ENCODE measurements at places on chromosomes 13 and 19. TPM values are rescaled to one million over a fixed set of nuclear protein-coding genes. Genes with fewer than 3 reads are reported as not detected.

DNA sequence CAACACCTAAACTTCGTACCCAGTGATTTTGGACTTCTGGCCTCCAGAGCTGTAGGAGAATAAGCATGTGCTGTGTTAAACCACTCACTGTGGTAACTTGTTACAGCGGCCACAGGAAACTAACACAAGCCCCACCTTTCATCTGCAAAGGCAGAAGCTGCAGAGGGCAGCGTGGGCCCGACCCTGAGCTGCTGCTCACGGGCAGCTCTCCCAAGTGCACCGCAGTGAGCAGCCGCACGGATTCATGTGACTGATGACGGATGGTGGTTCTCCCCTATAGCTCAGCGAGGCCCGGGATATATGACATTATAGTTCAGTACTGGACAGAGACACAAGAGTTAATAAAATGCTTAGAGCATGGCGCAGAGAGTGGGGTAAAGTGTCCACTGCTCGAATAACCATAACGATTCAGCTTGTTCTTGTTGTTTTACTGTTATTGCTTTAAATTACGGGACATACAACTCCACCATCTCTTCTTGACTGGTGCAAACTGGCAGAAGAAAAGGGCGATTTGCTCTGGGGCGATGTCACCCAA is 21.9 kb downstream of the VRK3 start:
- no peak for DNase-seq

DNA sequence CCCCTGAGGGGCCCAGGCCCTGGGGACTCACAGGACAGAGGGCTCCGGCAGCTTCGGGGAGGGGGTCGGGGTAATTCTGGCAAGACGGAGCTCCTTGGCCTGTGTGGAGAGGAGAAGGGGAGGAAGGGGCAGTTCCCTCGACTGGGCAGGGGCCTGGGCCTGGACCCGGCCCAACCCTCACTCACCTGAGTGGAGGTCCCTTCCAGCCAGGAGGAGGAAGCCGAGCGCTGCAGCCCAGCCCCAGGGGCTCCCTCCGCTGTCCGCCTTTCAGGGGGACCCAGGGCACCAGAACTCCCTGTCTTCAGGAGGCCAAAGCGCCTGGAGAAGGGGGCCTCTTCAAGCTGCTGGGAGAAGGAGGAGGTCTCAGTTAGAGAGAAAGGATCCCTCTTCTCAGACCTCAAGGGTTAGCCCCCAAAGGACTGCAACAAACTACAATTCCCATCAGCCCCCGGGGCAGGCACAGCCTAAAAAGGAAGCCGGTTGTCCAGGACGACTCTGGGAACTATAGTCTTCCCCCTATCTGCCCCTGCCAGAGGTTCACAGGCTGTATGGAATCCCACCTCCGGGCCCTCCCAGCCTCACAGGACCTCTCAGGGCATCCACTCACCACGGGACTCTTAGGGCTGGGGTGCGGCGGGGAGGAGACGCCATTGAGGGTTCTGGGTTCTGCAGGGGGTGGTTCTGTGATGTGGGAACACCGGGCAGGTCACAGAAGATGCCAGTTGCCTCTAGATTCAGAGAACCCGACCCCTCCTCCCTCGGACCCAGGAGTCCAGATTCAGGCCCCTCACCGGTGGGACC is 19.8 kb downstream of the EPS8L1 start:
- DNase-seq, result no peak

- no peak for DNase-seq
Measured at GRCh38 chr13:93859716-93860115, 619.8 kb downstream of the DCT start.

DNA sequence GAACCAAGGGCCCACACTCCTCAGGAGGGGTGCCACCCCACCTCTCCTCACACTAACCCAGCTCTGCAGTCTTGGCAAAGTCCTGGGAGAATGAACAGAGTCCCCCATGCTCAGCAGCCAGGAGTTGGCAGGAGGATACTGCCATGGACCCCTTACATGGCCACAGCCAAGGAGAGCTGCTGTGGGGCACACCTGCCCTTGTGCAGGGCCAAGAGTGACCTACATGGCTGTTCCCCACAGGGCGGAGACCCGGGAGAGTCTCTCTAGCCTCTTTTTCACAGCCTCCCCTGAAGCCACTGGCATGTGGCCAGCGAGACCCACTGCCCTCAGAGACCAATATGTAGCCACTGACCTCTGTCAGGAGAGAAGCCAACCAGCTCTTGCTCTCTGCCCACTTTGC is 45.9 kb upstream of the VSTM2B start:
- DNase-seq, result no peak

DNA sequence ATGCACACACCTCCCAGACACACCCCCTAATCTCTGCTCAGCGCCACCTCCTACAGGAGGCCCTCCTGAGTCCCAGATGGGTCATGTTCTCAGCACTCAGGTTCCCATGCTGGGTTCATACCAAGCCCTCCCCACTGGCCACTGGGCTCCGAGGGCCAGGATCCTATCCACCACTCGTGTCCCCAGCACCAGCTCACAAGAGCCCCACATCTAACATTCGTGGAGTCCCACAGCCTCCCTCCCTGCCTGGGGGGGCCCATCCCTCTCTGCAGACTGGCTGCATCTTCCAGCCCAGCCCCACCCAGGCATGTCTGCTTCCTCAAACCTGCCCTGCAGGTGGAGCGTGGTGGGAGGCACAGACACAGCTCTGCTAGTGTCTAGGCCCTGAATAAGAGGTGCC is 227.4 kb downstream of the TUBA3C start:
- no peak for DNase-seq

- DNase-seq, result no peak
Measured at GRCh38 chr13:75308222-75308621, 173.7 kb downstream of the TBC1D4 start.

DNA sequence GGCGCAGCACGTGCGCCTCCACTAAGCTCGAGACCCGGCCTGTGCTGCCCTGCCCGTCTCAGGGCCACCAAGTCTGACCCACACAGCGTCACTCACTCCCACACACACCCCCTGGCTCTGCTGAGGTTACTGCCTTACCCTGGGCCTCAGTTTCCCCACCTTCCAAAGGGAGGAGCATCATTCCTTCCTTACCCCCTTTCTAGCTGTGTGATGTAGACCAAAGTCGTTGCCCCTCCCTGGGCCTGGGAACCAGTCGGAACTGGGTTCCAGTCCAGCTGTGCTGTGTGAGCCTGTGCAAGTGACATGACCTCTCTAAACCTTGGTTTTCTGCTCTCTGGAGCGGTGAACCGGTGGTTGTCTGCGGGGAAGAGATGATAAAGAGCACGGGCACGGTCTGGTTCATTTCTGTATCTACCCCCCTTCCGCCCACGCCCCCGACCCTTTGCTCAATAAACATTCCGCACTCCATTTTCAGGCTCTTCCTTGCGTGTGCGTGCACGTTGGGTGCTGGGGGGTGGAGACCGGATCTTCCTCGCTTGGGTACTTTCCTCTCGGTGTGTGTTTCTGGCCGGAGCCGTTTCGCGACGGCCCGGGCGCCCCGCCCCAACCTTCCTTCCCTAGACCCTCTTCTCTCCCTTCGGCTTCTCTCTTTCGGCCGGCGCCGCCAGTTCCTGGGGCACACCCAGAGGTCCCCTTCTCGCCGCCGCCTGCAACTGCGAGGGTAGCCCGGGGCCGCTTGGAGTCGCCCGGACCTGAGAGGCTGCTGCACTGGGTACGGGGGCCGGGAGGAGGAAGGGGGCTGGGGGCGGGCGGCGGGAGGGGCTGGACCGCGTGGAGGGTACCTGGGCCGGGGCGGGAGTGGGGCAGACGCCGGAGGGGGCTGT is at the start of gene ZNF581:
ZNF581 (plus strand) TSS at position 647 of the 884 bp plus-strand sequence. CDS start 923 bp downstream, outside the sequence.
- peak; percentile 79 for DNase-seq

DNA sequence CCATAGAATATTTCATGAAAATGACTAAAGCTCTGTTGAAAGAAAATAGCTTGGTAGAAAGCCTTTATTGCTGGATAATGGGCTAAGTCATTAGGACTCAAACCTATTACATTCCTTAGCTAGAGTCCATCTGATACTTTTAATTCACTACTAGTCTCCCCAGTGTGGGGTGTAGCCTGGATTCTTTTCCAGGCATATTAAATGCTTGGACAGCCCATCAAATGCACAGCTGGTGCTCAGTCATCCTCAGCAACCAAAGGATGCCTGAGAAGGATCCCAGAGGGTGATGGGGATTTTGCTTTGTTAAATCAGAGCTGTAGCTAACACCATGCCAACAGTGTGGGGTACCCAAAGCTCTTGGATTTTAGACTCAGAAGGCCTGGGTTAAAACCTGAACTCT is 153.5 kb downstream of the DLEU7 start:
- DNase-seq, result no peak

- no peak for DNase-seq
Measured at GRCh38 chr13:104086210-104086609, 1020.0 kb upstream of the SLC10A2 start.

DNA sequence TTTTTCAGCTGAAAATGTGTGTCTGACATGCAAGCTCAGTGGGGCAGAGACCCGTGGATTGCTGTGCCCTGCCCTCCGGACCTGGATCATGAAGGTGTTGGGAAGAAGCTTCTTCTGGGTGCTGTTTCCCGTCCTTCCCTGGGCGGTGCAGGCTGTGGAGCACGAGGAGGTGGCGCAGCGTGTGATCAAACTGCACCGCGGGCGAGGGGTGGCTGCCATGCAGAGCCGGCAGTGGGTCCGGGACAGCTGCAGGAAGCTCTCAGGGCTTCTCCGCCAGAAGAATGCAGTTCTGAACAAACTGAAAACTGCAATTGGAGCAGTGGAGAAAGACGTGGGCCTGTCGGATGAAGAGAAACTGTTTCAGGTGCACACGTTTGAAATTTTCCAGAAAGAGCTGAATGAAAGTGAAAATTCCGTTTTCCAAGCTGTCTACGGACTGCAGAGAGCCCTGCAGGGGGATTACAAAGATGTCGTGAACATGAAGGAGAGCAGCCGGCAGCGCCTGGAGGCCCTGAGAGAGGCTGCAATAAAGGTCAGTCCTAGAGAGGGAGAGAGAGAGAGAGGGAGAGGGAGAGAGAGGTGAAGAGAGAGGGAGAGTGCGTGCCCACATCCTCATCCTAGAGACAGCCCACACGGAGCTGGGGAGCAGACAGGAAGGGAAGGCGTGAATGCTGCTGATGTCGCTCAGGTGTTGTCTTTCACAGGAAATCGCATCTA is 5.1 kb upstream of the DCUN1D2 start:
- peak; percentile 66 for DNase-seq

DNA sequence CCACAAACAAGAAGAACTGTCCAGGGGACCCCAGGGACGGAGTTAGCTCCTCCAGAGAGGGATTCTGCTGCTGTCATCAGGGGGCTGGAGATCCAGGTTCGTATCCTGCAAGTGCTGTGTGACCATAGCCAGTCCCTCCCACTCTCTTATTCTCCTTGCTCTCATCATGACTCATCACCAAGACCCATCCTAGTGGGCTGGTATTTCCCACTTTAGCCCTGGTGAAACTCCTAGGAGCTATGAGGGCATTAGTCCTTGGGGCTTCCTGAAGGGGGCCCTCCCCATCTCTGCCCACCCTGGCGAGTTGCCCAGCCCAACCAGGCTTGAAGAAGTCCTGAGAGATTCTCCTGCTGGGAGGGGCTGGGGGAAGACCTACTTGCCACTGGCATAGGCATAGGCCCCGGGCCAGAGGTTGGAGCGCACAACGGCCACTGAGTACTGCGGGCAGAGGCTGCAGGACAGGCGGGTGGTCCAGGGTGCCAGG is 7.5 kb upstream of the DMWD start:
- DNase-seq, result no peak

GRCh38 chr13:24265453-24265852 is 43.9 kb upstream of the C1QTNF9 start:
- DNase-seq, result no peak

The TMEM255B gene
- 0.24 TPM for total RNA-seq

The ZNF578 gene
- total RNA-seq, result 9.4 TPM

DNA sequence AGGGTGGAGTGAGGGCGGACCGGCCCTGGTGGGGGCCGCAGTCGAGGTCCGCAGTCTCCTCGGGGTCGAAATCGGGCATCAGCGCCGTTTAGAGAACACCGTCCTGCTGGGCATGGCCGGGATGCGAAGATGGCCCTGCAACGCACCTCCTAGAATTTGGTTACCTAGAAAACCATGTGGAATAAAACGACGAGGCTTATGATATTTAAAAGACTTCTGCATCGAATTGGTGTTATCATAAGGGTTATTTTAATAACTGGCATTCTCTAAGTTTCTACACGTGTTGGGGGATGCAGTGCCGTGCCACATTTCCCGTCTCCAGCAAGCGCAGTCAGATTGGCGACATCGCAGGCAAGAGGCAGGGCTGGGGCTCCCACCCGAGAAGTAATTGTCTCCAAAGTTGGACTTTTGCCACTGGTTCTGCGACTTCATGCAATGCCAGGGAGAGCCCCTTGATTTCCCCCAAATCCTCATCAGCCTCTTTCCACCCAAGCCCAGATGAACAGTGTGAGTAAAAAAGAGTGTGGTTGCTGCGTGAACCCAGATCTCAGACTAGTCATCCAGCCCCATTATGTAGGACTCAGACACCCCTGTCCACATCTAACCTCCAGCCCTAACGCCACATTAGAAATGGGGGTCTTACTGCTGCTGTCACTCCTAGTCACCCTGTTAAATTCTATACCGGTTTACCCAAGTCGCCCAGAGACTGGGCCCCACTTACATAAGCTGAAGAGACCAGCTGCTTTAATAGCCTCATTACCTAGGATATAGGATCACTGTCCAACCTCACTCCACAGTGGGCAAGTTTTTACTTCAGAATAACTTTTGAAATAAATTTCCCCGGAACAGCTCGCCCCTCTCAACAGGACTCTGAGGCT is 571 bp upstream of the DHRS12 start:
- DNase-seq, result no peak

- no peak for DNase-seq
Measured at GRCh38 chr19:49805822-49806619, 7.1 kb downstream of the FUZ start.

- DNase-seq, result no peak
Measured at GRCh38 chr13:98851276-98851675, 98.8 kb upstream of the SLC15A1 start.

- DNase-seq, result peak; percentile 94
Measured at GRCh38 chr19:53467485-53468262, at the start of gene ZNF813. Gene ZNF813, plus strand, starts transcription at chr19:53467733. Its CDS starts 16,090 bp downstream, at chr19:53483823.

The GPC6 gene
- total RNA-seq, result 37.6 TPM

DNA sequence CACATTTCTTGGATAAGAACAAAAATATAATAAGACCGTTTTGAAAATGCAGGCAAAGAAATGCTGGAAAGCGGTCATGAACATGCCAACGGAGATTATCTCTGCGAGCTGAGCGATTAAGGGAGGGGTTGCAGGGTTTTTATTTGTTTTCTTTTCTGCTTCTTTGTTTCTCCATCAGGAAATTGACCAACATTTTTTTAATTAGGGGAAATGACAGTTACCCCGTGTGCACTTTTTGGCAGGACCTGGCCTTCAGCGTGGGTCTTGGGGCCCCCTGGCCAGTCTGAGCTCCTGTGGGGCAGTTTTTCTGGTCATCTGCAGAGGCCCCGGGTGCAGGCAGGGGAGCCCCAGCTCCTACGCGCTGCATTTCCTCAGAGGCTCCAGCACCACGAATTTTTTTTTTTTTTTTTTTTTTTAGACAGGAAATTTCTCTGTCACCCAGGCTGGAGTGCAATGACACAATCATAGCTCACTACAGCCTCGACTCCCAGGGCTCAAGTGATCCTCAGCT is 31.3 kb upstream of the HOMER3 start:
- peak; percentile 47 for DNase-seq
